ENCODE measurements at places on chromosomes 11 and 22. TPM values are rescaled to one million over a fixed set of nuclear protein-coding genes. Genes with fewer than 3 reads are reported as not detected.

P2RY2 gene
- polyA plus RNA-seq, result 8.2 TPM

CCDC116 gene
- polyA plus RNA-seq, result 1.2 TPM

ANO5 gene
- 15.9 TPM for polyA plus RNA-seq

LGALS12 gene
- polyA plus RNA-seq, result 3.1 TPM

ACR gene
- 0.13 TPM for polyA plus RNA-seq

F2 gene
- polyA plus RNA-seq, result 0.04 TPM

CSRP3 gene
- 1,893 TPM for polyA plus RNA-seq

ZBTB16 gene
- polyA plus RNA-seq, result 39.6 TPM

SLC6A5 gene
- polyA plus RNA-seq, result not detected

MRGPRX4 gene
- not detected for polyA plus RNA-seq

SCN2B gene
- polyA plus RNA-seq, result 2.9 TPM

FOLR2 gene
- polyA plus RNA-seq, result 10.8 TPM

POU2AF2 gene
- polyA plus RNA-seq, result not detected

CECR2 gene
- polyA plus RNA-seq, result 6.4 TPM

BAIAP2L2 gene
- polyA plus RNA-seq, result 0.37 TPM

FZD4 gene
- 13.5 TPM for polyA plus RNA-seq

SLC25A1 gene
- polyA plus RNA-seq, result 31.9 TPM

ZNRF3 gene
- 2.2 TPM for polyA plus RNA-seq

MTFP1 gene
- polyA plus RNA-seq, result 132 TPM

JAM3 gene
- 12.7 TPM for polyA plus RNA-seq

CRYAB gene
- polyA plus RNA-seq, result 7,695 TPM

CDC45 gene
- 0.15 TPM for polyA plus RNA-seq

MFRP gene
- polyA plus RNA-seq, result not detected

SLC37A2 gene
- 0.74 TPM for polyA plus RNA-seq

OR51I1 gene
- not detected for polyA plus RNA-seq

PTGDR2 gene
- 0.57 TPM for polyA plus RNA-seq

POTEH gene
- polyA plus RNA-seq, result not detected

Data from heart right ventricle (tissue), 16 donors.